Stimulated activated memory B cell treated with anti-CD40 and anti-IgM and Interleukin-4, amounts not matched to agents 10 μg/mL and 1 μg/mL and 100 μg/mL, for 72 hours (primary cell): ENCODE measurements at places on chromosomes 4 and X.

DNA sequence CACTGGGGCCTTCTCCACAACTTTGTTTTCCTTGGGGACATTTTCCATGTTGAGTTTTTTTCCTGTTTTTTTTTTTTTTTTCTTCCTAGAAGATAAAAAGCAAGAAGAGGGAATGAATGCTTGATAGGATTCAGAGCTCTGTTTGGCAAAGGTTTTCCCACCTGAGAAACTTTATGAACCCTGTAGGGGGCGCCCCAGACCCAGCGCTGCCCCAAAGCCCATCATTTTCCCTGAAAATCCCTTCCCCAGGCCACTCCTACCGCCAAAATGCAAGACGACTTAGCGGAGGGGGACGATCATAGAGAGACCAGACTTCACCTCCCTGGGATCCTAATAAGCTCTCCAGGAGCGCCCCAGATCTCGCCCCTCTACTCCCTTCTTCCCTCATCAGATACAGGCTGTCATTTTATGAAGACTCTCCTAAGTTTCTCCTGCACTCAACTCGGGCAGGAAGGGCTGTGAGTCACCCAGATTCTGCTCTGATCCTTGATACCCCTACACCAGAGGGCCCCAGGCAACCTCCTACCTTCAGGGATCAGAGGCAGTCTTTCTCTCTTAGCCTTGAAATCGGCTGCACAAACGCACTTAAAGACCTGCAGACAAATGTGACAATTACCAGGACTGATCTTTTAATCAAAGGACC lies 1.4 kb downstream of the BEX5 start:
- ATAC-seq: no peak

- no peak for ATAC-seq
These were observed 74.0 kb downstream of the GALNT7 start for GRCh38 chr4:173242466-173243250.

DNA sequence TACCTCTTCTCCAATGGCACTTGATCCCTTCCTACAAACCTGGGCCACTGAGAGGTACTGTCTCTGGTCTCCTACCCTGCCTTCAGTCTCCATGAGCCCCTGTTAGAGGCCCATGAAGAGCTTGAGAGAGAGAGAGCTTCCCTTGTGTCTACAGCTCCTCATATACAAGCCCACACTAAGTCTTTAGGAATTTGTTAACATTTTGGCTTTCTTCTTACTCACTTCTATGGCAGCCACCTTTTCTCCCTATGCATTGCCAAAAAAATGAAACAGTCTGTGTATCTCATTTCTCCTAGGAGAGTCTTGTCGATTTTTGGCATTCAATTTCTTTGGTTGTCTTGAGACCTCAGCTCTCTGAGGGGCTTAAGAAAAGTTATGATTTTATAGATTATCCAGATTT lies 90.9 kb upstream of the LNX1 start:
- ATAC-seq: no peak

DNA sequence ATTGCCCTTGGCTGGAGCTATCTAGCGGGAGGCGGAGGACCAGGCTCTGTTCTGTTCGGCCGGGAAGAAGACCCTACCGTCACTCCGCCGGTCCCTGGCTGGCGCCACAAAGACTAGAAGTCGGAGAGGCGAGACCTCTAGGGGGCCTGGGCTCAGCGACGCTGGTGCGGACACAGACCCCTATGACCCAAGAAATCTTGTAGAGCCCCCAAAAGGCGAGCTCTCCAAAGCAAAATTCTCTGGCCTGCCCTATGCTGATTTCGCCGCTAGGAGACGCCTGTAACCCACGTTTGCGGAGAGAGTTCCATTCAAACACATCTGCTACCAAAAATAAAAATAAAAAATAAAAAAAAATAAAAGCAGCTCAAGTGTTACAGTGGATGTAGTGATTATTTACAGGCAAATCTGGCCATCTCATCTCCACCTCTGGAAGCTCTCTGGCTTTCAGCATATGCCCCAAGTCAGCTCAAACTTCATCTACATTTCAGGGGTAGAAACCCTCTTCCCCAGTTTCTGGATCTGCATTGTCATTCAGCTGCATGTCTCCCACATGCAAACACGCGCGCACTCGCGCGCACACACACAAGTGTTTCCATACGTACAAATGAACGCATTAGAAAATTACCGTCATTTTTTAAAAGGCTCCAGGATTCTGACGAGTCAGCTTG lies 2.4 kb upstream of the PCDH10 start:
- ATAC-seq: no peak

DNA sequence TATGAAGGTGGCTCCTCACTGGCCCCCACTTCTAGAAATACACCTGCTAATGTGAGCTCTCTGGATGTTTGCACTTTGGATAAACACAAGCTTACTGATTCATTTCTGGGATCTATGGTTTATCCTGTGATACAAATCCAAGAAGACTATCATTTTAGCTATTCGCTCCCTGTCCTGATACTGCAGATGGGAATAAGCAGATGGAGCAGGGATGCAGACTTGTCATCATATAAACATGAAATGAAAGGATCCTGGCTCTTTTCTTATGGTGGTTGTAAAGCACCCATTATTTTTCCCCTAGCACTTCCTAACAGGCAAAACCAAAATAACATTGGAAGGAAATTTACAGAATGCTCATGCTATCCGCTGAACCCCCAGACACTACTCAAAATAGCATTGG lies 162.9 kb upstream of the NOCT start:
- no peak for ATAC-seq

DNA sequence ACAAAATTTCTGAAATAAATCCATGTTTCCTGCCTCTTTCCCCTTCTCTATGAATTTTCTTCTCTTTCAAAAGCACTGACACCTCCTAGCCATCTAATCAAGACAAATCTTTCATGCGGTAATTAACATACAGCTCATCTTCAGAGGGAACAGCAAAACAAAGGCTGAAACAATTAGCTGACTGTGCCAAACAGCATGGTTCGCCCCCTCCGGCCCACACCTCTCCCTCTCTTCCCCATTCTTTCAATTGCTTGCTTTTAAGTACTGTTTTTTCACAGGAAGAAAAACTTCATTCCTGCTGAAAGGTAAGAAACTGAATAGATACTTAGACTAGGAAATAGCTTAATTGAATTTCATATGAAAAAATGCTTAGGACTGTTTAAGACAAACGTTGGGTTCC lies 291.1 kb upstream of the NOCT start:
- ATAC-seq: no peak

DNA sequence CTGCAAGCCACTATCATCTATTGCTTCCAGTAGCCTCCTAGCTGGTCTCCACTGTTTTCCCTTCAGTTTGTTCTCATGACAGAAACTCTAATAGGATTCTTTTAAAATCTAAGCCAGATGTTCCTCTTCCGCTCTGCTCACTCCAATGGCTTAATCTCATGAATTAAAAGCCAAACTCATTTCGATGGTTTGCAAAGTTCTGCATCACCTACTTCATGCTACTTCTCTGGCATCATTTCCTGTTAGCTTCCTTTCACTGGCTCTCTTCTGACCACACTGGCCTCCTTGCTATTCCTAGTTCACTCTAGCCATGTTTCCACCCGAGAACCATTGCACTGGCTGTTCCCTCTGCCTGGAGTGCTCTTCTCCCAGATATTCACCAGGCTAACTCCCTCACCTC lies 102.0 kb upstream of the LSM6 start:
- ATAC-seq: no peak

DNA sequence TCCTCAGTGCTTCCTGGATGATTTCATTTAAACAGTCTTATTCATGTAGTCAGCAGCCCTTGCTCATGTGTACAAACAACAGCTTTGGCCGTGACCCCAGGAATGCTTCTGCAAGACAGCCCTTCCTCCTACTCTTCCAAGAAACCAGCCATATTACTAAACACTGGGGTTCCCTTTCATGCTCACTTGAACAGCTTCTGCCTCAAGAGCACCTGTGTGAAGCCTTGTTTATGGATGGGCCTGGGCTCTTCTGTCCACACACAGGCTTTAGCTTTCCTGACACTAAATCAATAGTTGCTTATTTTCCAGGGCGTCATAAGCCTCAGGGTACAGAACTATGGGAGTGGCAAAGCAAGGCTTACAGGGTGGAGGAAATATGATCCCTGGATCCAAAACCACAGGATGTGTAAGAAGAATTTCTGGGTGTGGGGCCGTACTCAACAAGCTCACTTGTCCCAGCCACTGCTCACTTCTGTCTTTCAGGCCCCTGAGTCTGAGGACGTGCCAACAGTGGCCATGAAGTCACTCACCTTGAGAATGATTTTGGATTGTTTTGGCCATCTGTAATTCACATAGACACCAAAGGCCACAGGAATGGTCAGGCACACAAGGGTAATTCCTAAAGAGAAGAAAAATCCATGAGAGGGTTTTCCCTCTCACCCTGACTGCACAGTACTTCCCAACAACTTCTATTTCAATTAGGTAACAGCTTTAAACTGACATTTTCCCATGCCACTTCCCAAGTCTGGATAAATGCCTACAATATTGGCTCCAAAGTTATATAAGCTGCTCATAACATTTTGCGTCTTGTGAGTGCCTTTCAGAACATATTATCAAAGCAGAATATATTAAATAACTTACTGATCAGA lies 17.7 kb downstream of the SLC10A6 start:
- ATAC-seq: no peak

- no peak for ATAC-seq
These were observed 18.9 kb downstream of the RPS4X start for GRCh38 chrX:72258174-72258573.

GRCh38 chrX:28880136-28880535 lies 292.9 kb downstream of the IL1RAPL1 start:
- ATAC-seq: no peak

- no peak for ATAC-seq
These were observed 35.1 kb upstream of the NPY2R start for GRCh38 chr4:155173371-155173770.

GRCh38 chrX:37060999-37061398 lies 52.8 kb downstream of the FAM47C start:
- ATAC-seq: no peak

GRCh38 chrX:39749135-39749534 lies 348.6 kb downstream of the BCOR start:
- ATAC-seq: no peak
